ENCODE measurements at places on chromosomes 12 and 14.

DNA sequence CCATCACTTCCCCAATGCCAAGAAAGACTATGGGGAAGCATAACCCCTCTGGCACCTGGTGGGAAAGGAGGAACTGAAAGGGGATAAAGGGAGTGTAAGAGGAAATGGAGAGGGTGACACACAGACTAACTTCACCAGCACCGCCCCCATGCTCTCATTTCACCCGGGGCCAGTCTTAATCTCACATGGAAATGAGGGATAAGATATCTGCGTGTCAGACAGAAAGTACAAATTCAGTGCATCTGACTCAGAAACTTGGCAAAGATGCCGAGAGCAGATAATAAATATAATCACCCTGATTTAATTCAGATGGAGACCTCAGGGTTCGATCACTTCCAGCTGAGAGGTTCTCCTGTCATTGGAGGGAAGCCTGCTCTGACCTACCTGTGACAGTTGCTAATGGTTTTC lies 191.6 kb downstream of the DUSP6 start:
- no peak for DNase-seq

GRCh38 chr14:30223385-30223785 lies 295.7 kb upstream of the PRKD1 start:
- DNase-seq: no peak

GRCh38 chr12:69368171-69368570 lies 8.6 kb downstream of the YEATS4 start:
- no peak for DNase-seq

DNA sequence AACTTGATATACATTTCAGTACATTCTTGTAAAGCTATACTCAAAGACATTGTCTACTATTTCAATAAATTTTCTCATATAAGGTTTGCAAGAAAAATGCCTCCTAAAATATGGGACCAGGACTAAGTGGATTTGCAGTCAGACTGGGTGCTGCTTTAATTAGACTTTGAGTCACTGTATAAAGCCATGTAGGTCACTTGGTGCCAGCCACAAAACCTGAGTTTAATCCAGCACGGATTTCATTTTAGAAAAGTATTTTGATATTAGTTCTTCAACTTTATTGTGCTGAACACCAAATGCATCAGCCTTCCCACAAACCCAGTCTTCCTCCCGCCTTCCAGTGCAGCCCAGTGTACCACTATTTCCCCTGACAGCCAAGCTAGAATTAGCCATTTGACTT lies 9.9 kb upstream of the NID2 start:
- DNase-seq: no peak

DNA sequence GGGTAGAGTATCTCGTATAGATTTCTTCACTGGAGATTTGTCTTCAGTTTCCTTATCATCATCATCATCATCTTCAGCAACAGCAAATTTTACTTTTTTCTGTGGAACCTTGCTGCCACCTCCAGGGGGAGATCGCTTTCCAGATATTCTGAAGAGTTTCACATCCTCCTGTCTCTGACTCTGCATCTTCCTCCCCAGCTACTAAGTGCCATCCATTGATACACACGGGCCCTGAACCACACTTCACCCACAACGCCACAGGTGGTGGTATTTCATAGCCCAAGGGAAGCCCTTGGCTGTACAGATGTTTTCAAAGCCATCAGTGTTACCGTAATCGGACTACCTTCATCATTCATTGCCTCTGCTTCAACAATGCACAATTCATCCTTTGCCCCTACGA lies 82.2 kb downstream of the PPP2R5C start:
- no peak for DNase-seq

- DNase-seq: no peak
Measured at GRCh38 chr14:104392396-104393198, 187.0 kb upstream of the C14orf180 start.

DNA sequence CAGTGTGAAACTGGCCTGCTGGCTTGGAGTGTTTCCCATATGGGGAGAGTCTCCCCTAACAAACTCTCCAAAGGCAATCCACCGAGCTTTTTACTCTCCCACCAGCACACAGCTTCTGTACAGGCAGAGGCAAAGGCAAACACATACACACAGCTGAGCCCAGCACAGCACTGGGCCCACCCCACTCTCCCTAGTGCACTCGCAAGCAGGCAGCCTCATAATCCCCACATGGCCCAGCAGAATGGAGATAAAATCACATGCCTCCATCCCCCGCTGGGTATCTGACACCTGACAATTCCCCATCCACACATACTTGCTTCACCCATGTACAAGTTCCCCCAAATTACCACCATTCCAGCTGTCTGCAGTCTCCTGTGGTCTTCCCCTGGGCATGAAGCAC lies 3.4 kb downstream of the HOXC12 start:
- DNase-seq: no peak

GRCh38 chr12:110739894-110740293 lies 2.8 kb downstream of the PPP1CC start:
- DNase-seq: no peak

- DNase-seq: no peak
Measured at GRCh38 chr12:13744561-13744960, 236.8 kb downstream of the GRIN2B start.

DNA sequence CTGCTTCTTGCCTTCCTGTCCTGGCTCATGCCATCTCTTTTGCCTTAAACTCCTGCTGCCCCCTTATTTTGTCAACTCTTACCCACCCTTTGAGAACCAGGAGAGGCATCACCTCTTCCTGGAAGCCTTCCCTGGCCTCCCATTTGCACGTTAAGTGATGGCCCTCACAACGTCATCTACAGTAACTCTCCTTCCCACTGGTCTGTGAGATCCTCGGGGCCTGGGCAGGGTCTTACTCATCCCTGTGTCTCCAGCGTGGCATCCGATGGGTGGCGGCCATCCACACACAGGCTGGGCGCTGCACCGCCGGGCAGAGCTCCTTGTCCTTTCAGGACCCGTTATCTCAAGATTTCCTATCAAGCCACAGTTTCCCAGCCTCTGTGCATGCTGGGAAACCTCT lies 16.8 kb upstream of the CACNA2D4 start:
- no peak for DNase-seq

DNA sequence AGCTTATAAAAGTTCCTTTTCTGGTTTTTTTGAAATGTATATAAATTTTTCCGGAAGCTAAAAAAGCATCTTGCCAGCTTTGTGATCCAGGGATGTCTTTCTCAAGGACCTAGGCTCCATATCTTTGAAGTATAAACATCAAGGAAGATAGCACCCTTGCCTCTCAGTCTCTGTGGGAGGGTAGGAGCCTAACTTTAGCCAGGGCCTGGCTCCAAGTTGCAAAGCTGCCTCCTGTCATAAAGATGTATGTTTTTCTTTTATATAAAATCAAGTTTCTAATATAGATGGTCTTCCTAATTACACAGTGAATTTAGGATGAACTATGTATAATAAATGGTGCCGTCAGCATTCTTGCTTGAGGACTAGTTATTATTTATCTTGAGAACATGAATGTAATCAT lies 612.6 kb upstream of the USP15 start:
- no peak for DNase-seq

- DNase-seq: no peak
Measured at GRCh38 chr12:120093592-120094355, 22.8 kb downstream of the RAB35 start.

DNA sequence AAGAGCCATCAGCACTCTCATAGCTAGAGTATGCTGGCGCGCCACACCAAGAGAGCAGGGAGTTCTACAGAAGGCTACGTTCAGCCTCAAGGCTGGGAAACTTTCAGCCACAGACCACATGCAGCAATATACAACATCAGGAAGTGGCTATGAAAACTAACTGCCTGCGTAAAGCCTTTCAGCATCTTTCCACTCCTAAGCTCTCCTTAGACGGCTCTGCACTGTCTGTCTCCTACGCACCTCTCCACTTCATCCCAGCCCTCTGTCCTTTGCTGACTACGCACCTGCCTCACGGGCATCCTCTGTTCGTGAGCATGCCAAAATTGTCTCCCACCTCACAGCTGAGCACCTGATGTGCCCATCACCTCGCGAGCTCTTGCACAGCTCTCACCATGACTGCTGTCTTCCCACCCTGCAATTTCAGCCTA lies 9.7 kb downstream of the MPHOSPH9 start:
- no peak for DNase-seq

DNA sequence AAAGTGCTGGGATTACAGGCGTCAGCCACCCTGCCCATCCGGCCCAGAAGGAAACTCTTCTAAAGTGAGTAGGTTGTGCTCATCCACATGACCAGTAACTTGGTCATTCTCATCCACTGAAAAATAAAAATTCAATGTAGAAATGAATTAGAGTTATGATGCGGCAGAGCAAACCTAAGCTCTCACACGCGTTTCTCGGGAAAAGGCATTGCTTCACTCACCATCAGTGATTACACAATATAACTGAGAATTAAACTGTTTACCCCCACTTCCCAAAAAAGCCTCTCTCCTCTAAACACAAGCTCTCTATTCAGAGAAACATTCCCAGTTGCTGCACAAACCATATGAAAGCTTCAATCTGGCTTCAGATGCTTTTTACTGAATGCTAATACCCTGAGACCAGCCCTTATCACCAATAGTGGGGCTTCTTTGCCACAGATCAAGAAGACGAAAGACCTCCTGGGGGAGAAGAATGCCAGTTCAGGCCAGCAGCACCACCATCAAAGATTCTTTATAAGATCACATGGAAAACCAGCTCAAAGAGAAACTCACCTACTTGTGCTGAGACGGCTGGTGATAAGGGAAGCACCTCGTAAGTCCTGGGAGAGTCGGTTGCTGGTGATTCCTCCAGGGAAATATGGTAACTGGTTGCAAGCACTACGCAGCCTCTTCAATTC lies 121.5 kb upstream of the SFSWAP start:
- DNase-seq: no peak

GRCh38 chr12:55724940-55725309 lies 3.9 kb downstream of the CD63 start:
- no peak for DNase-seq

- no peak for DNase-seq
Measured at GRCh38 chr14:30869551-30870155, 4.7 kb upstream of the COCH start.

DNA sequence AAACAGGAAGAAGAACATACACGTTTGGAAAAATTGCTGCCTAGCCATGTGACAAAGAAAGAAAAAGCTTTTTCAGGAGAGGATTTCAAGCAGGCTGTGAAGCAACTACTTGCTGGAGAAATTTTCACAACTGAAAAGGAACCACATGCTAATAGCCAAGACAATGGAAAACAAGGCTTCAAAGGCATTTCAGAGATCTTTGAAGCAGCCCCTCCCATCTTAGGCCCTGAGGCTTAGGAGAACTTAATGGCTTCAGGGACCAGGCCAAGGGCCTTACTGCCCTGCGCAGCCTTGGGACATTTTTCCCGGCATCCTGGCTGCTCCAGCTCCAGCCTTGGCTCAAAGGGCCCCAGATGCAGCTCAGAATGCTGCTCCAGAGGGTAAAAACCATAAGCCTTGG lies 255.9 kb upstream of the ARID2 start:
- no peak for DNase-seq

- DNase-seq: no peak
Measured at GRCh38 chr12:110223777-110224378, 57.2 kb upstream of the ATP2A2 start.

DNA sequence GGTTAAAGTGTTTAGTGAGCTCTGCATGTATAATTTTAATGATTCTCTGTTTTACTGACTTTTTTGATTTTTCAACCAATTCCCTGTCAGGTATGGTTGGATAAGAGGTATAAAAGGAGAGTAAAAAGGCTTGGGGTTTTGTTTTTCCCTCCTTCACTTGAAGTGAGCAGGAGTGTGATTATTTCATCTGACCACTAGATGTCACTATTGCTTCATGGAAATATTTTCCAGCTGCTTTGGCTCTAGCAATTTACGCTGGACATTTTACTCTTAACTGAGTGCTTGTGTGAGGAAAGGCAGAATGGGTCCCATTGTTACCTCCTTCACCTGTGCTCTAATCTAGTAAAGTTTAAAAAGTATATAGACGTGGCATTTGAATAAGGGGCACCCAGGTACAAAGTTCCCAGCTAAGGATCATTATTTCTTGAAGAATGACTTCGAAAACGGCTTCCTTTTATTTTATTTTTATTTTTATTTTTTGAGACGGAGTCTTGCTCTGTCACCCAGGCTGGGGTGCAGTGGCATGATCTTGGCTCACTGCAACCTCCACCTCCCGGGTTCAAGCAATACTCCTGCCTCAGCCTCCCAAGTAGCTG lies 66.5 kb downstream of the TBC1D30 start:
- no peak for DNase-seq

DNA sequence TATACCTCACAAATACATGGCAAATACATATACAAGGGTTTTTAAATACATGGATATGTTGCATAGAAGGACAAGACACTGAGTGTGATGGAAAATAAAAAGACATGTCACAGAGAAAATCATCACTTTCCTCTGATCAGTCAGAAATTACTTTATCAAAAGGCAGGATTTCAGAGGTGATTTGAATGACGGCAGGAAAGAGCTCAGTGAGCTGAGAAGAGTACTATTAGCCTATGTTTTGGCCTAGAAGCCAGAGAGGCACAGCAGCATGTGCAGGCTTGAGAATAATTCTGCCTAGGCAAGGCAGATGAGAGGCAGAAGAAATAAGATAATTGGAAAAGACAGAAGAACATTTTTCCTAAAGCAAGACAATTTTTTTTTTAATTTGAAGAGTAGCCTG lies 94.9 kb downstream of the BCAT1 start:
- no peak for DNase-seq

DNA sequence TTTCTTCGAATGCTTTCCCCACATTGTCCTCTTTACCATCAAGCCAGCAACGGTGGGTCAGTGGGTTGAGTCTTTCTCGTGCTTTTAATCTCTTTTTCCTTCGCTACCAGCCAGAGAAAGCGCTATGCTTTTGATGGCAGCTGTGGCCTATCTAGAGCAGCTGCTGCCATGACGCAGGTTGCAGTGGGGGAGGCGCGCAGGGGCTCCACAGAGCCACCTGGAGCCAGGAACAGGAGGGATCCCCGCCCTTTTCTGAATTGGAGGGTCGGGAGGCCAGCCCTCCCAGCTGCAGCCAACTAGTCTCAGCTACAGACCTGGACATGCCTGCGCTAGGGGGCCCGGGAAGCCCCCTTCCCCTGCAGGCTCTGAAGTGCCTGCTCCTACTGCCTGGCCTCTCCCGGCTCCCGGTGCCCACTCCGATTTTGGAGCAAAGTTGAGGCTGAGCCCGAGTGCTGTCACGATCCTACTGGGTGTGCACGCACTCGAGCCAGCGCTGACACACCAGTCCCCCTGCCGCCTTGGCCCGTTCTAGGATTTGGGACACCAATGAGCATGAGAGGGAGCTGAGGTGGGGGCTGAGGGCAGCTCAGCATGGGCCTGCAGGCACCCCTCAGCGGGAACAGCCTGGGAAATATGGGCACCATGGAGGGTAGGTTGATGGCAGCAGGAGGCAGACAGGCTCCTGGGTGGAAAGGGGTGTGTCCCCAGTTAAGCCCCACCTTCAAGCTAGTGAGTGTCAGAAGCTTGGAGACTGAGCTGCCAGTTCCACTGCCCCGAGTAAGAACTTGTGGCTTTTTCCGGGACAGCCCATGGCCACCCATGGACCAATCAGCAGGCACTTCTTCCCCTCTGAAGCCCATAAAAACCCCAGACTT lies 784.2 kb downstream of the SLC6A15 start:
- DNase-seq: no peak

Data from liver (tissue), 10 donors.